Pons (tissue), 1 donor: ENCODE measurements at places on chromosomes 1 and 21.

GRCh38 chr21:46052703-46053651 is 44.9 kb upstream of the COL6A2 start:
- DNase-seq, result no peak

- no peak for DNase-seq
Observed at GRCh38 chr1:119052267-119052666, 64.1 kb upstream of the TBX15 start.

GRCh38 chr1:56313560-56313959 is 265.8 kb downstream of the PLPP3 start:
- no peak for DNase-seq

- no peak for DNase-seq
Observed at GRCh38 chr21:31729622-31730343, 2.1 kb downstream of the SCAF4 start.

- no peak for DNase-seq
Observed at GRCh38 chr1:213507472-213508223, 456.6 kb downstream of the RPS6KC1 start.

- DNase-seq, result no peak
Observed at GRCh38 chr1:68255301-68255700, 23.0 kb upstream of the WLS start.

- DNase-seq, result no peak
Observed at GRCh38 chr1:158075078-158075477, 81.6 kb downstream of the KIRREL1 start.

GRCh38 chr1:160800645-160801408 is 4.9 kb downstream of the LY9 start:
- DNase-seq, result no peak

- no peak for DNase-seq
Observed at GRCh38 chr1:38352869-38353268, 306.3 kb upstream of the POU3F1 start.
